HS-5 (cell line): ENCODE measurements at places on chromosomes 7 and 10.

- DNase-seq, result no peak
Measured at GRCh38 chr10:76291175-76291574, 859.8 kb downstream of the LRMDA start.

- DNase-seq, result no peak
Measured at GRCh38 chr10:87651801-87652200, 7.9 kb upstream of the PAPSS2 start.

GRCh38 chr7:106721816-106722785 lies 61.1 kb upstream of the CCDC71L start:
- DNase-seq, result no peak

DNA sequence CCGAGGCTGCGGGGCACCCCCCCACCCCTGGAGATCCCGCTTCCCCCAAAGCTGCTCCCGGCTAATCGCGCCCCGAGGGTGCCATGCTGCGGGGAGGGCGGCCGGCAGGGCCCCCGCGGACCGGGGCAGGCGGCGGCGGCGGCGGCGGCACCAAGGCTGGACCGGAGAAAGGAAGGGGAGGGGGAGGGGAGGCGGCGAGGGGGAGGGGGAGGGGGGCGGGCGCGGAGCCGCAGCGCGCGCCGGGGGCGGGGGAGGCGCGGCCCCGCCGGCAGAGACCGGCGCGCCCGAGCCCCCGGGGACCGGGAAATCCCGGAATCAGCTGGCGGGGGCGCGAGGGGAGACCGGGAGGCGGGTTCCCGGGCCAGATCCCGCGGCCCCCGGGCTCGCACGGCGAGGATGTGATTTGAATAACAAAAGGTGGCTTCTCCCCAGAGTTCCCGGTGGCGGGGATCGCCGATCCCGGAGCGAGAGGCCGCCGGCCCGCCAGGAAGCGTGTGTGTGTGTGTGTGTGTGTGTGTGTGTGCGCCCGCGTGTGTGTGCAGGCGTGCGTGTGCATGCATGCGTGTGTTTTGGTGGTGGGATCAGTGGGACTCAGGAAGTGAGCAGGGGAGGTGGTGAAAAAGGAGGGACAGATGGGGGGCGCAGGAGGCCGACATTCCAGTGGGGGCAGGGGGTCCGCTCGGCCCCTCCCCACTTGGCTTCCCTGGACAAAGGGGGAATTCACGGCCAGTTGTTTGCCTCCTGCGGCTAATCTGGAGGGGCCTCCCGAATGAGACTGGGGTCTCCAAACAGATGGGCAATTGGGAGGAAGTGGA lies 99.5 kb downstream of the HIP1 start:
- no peak for DNase-seq

DNA sequence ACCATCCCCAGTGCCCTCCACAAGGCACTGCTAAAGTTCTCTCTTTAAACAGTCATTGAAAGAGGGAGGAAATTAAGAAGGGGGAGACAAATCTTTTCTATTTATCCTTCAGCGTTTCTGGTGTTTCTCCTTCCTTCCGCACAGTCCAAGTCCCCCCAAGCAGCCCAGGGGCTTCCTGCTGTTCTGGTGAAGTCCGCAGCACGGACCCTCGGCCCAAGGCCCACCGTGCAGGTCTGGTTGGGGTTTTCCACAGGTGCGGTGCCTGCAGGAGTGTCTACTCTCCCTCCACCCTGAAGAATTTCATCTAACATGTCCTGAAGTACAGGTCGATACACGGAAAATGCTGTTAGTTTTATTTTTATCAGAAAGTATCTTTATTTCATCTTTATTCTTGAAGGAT lies 34.1 kb upstream of the KNDC1 start:
- DNase-seq, result no peak

DNA sequence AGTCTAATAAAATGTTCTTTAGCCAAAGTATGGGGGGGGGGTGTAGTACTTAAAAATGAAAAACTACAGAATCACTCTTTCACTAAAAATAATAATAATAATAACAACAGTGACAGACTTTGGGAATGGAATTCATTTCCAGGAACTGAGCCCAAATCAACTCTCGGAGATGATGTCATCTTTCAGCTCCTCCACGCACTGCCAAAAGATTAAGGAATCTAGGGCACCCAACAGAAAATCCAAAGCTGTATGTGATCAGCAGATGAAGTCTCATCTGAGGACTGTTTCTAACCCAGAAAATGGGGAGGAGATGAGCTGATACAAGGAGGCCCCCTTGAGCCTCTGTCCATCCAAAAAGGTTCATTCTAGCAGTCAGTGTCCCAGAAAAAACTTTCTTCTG lies 54.5 kb downstream of the GRB10 start:
- no peak for DNase-seq

GRCh38 chr7:28296571-28297483 lies 115.5 kb upstream of the CREB5 start:
- no peak for DNase-seq

DNA sequence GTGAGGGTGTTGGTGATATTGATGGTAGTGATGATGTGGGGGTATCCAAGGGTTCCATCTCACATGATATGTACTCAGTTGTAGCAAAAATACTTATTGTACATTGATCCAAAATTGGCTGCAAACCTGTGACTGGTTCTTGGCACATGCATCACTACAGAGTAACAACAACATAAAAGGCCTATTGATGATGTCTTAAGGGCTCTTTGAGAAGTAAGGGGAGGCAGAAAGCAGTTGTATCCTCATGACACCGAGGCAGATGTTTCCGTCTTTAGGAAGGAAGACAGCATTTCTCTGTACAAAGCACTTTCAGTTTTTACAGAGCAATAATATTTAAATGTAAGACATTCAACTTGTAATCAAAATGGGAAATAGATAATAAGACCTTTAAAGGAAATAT lies 34.5 kb downstream of the NRG3 start:
- DNase-seq, result no peak

- no peak for DNase-seq
Measured at GRCh38 chr7:134888141-134888740, 98.1 kb upstream of the AGBL3 start.

DNA sequence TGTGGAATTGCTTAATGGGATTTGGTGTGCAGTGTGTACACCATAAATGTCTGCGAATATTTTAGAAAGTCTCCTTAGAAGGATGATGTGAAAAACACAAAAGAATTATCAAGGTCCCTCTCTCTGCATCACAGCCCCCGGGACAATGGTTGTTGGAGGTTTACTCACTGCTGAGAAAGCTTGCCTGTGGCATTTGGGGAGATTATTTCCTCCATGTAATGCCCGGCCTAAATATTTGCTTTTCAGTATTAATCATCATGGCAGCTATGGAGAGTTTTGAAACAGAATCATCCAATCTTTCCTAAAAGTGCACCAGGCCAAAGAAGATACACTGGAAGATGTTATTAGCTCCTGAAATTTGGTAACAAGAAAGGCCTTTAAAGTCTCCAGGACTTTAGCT lies 113.8 kb upstream of the ADCY1 start:
- DNase-seq, result no peak

DNA sequence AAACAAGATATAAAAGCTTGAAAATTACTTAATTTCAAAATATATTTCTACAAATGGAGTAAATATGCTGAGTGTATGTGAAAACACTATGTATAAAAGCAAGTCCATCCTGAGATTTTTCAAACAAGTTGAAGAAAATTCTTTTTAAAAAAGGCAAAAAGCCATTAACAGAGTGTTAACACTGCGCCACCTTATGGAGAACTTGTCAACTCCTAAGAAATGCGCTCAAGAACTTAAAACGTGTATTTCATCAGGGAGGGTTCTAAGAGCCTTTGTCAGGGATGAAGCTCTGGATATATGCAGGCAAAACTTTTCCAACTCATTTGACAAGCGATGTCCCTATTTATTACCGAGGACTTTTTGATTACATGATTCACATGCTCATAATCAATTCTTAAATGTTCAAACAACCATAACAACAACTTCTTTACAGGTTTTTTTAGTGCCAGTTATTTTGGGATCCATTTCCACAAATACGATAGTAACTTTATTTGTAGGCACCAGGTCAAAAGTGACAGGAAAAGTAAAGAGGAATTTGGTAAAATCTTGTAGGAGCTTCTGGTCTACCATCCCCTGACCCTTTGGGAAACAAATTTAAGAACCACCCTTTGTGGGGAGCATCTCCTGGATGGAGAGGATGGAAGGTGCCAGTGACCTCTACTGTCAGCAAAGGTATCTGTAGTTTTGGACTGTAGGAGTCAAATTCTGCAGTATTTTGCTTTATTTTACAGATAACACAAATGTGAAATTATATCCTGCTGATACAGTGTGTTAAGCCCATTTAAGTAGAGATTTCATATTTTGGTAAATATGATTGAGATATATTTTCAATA lies 23.2 kb downstream of the CALCR start:
- DNase-seq, result no peak
